ENCODE measurements at places on chromosomes 2 and 18. TPM values are rescaled to one million over a fixed set of nuclear protein-coding genes. Genes with fewer than 3 reads are reported as not detected.

The EFR3B gene
- polyA plus RNA-seq = 1.3 TPM

The NYAP2 gene
- polyA plus RNA-seq = not detected

The SULT1C2 gene
- polyA plus RNA-seq = not detected

The VSNL1 gene
- polyA plus RNA-seq = 0.05 TPM

- H3K27ac ChIP-seq = no peak overlapping the region
- H3K4me3 ChIP-seq = no peak overlapping the region
- no peak for DNase-seq
- no peaks in the 10 kb centered on the region for H3K27me3 ChIP-seq
- H3K36me3 ChIP-seq = peaks cover 4% of the 10 kb centered on the region
- H3K4me1 ChIP-seq = peaks cover 9% of the 10 kb centered on the region
Measured at GRCh38 chr2:241616168-241617125, 20.5 kb downstream of the THAP4 start.

DNA sequence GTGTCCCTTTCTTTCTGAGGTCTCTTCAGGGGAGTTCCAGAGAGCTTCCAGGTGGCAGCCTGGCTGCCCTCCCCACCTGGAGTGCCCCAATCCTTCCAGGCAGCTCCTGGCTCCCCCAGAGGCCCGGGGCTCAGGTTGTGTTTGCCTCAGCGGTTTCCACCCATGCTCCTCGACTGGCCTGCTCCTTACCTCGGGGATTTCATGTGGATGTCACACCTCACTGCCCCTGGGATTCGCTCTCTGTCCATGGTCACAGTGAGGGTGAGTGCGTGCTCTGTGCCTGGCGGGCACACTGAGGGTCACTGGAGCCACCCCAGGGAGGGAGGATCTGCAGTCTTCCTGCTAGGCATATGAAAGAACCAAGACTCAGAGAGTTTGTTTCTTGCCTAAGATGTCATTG, 2.1 kb upstream of the TOGARAM2 start:
- no peaks in the 10 kb centered on the region for H3K36me3 ChIP-seq
- no peak overlapping the region for H3K27ac ChIP-seq
- H3K27me3 ChIP-seq = no peaks in the 10 kb centered on the region
- no peaks in the 10 kb centered on the region for H3K4me1 ChIP-seq
- no peak for DNase-seq

DNA sequence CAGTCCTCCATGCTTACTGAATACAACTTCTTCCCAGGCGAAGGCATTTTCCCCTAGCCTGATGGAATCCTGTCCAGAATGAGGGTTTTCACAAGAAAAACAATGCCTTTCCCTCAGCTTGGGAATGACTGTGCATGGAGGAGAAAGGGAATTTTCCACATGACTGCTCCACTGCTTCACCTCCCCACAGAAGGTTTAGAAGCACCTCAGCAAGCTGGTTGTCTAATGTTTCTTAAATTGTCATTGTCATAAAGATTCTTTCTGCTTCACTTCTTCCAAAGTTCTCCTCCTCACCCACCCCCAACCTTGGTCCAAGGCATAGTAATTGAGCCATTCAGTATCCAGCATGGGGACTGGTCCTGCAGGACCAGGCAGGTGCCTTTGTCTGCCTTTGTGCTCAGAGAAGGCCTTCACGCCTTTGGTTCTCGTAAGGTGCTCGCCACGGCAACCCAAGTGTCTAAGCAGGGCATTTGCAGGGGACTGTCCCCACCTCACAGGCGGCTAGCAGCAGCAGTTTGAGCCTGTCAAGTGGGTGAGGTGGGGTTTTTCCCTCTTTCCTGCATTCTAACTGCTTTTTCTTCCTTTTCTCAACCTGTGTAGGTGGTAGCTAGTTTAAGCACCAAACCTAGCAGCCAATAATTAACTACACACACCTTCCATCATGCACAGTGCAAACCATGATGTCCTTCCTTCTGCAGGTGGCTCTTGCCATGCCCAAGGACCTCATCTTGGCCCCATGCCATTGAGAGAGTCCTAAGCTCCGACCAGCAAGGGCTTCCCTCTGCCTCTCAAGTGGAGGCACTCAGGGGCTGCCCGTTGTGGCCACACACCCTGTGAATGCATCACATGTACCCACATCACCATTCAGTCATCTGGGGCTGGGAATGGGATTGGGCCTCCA, 65.7 kb upstream of the BCL2L11 start:
- H3K4me1 ChIP-seq = peaks cover 45% of the 10 kb centered on the region
- no peaks in the 10 kb centered on the region for H3K27me3 ChIP-seq
- H3K4me3 ChIP-seq = no peak overlapping the region

- no peaks in the 10 kb centered on the region for H3K27me3 ChIP-seq
- no peak for DNase-seq
- no peak overlapping the region for H3K4me3 ChIP-seq
Measured at GRCh38 chr18:3130344-3130743, 89.4 kb downstream of the MYOM1 start.

DNA sequence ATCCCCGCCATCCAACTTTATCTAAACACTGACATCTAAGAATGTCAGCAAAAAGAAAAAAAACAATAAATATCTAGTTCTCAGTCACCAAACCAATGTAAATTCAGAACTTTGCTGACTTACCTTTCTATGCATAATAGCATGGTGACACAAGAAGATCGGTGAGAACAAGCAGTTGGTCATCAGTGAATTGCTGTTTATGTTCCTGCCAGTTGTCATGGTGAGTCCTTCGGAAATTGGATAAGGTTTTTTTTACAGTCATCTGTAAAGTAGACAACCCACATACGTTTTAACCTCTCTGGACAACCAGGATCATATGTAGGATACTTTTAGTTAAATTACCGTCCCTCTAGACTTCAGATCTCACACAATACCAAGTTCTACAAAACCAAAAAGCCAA, 6.2 kb upstream of the GPR75 start:
- H3K36me3 ChIP-seq = peaks cover 19% of the 10 kb centered on the region
- no peak overlapping the region for H3K4me3 ChIP-seq
- DNase-seq = no peak
- H3K27ac ChIP-seq = no peak overlapping the region
- H3K4me1 ChIP-seq = no peaks in the 10 kb centered on the region

DNA sequence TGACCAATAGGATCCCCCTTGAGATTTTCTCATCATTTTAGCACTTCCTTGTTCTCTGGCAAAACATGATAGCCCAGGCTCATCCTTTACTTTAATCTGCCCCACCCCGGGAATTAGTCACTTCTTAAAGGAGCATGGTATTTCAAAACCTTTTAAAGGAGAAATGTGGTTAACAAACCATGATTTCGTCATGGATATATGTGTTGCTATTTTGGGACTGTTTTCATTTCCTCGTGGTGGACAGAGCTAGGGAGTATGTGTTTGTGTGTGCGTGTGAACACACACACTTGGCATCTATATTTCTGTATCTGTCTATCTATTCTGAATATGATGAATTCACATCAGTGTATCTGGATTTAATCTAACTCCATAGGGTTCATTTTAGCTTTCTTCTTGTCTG, 128.1 kb downstream of the BIRC6 start:
- peaks cover 4% of the 10 kb centered on the region for H3K36me3 ChIP-seq
- no peak overlapping the region for H3K27ac ChIP-seq
- no peaks in the 10 kb centered on the region for H3K4me1 ChIP-seq
- no peaks in the 10 kb centered on the region for H3K27me3 ChIP-seq

DNA sequence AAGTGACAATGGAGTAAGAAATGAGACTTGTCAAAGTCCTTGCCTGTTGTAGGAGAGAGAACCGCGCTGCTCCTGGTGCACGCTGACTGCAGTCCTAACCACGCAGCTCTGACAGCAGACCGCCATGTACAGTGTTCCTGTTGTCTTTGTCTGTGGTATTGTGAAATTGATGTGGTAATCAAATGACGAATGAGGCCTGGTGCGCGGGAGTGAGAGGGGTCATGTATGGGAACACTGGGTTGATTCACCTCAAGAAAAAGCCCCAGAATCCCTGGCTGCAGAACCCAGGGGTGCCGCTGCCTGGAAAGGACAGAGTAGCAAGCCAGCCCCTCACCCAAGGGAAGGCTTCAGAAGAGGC, 64.0 kb downstream of the INPP4A start:
- no peak for DNase-seq
- peaks cover 20% of the 10 kb centered on the region for H3K4me1 ChIP-seq
- no peak overlapping the region for H3K27ac ChIP-seq

DNA sequence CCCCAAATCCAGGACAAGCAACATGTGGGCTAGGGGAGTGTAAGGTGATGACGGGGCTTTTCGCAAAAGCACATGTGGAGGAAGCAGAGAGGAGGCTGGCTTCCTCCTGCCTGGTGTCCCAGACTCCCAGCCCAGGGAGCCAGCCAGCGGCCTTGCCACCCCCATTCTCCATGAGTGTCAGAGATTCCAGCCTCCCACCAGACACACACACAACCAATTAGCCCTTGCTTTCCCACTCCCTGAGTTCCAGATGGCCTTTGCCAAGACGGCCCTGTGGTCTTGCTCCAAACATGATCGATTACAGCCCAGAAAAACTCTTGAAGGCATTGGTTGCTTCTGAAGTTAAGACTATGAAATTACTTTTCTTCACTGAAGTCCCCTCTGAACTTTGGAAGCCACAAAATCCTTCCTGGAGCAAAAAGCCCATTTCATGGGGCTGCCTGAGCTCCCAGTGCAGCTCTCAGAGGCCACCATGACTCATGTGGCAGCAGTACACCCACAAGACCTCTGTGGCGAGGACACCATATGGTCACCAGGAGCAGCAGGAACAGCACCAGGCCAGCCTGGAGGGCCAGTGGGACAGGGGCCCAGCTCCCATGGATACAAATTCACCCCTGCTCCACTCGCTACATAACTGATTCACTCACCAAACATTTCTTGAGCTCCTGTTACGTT, 69.1 kb upstream of the PID1 start:
- no peak overlapping the region for H3K27ac ChIP-seq
- H3K27me3 ChIP-seq = no peaks in the 10 kb centered on the region
- no peak overlapping the region for H3K4me3 ChIP-seq
- DNase-seq = no peak
- no peaks in the 10 kb centered on the region for H3K4me1 ChIP-seq

GRCh38 chr18:54835944-54836343, 7.7 kb downstream of the RAB27B start:
- no peaks in the 10 kb centered on the region for H3K36me3 ChIP-seq
- DNase-seq = no peak
- H3K4me1 ChIP-seq = no peaks in the 10 kb centered on the region

DNA sequence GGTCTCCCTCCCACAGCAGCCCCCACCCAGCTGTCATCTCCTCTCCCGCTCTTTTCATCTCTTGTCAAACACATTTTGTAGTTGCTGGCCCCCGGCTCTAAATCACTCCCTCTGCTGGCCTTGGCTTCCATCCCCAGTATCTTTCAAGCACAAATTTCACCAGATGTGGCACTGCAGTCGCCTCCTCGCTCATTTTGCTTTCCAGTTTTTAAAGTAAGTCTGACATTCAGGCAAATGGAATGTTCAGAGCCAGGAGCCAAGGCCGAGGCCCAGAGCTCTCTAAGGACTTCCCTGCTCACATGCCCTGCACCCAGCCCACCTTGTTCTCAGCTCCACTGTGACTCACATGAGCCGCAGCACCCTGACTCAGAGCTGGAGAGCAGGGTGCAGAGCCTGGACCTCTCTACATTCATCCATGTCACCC, 158.4 kb downstream of the GALNT14 start:
- no peak for DNase-seq
- no peaks in the 10 kb centered on the region for H3K4me1 ChIP-seq
- H3K27me3 ChIP-seq = no peaks in the 10 kb centered on the region
- no peaks in the 10 kb centered on the region for H3K36me3 ChIP-seq
